DMS153 (cell line): ENCODE measurements at places on chromosomes 5 and 9.

- no peak for DNase-seq
Observed at GRCh38 chr5:178524093-178524882, 65.9 kb downstream of the COL23A1 start.

DNA sequence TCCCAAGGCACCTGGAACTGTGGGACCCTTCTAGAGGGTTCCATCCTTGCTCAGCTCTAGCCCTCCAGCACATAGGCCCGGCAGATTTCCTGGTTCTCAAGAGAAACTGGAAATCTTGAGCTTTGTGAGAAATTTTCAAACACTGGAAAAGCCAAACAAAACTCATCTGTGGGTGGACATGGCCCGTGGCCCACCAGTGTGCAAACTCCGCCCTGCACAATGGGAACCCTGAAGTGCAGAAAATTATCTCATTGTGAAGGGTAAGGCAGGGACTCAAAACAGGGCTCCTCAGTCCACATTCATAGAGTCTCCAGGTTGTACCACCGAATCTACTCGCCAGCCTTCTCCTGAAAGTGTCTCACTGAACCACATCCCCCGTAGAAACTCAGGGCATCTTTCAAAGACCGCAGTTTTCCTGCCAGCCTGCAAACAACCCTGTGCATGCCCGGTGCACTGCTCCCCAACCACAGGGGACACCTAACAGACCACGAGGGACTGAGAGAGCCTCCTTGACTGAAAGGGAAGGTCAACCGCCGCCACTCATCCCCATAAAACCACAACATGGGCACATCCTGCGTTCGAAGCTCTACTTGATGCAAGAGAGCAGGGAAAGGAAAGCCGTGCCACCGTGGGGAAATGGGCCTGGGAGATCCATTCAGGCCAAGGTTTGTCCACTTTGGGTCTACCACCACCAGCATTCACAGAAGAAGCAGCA lies 18.1 kb downstream of the ADAMTS2 start:
- no peak for DNase-seq

DNA sequence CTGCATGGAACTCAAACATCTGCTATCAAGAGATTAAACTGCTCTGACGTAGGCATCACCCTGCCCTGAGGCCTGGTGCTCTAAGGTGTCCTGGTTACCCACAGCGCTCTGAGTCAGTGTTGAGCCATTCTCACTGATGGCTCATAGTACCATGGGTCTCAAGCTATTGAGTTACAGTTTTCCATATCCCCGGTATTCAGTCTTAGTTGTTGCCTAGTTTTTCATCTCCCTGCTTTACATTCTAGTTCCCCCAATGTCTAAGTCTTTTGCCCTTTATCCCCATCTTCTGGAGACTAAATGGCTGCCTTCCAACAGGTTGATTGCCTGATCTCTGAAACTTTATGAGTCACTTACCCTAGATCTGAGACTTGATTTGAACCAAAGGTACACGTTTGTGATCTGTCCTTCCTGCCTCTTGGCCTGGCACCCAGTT lies 161.2 kb upstream of the PTGER4 start:
- DNase-seq, result no peak

DNA sequence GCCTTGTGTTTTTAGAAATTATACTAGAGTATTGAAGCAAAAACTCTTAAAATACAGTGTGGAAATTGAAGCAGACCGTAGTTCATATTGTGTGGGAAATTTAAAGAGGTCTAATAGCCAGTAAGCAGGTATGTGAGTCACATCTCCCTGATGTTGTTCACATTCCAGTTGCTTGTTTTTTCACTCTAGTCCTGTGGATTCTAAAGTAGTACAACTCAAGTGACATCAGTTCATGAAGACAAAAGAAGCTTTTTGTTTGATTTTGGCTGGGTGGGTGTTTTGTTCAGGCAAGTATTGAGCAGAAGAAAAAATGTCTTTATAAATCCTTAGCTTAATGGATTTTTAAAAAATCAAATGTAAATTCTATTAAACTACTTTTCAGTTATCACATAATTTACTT lies 216.2 kb downstream of the MAN2A1 start:
- DNase-seq, result no peak

DNA sequence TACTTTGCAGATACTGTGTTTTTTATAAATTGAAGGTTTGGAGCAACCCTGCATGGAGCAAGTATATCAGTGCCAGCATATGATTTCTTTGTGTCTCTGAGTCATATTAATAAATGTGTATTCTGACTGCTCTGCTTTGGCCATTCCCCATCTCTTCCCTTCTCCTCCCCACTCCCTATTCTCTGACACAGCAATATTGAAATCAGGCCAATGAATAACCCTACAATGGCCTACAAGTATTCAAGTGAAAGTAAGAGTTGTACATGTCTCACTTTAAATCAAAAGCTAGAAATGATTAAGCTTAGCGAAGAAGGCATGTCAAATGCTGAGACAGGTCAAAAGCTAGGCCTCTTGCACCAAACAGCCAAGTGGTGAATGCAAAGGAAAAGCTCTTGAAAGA lies 82.2 kb upstream of the TLX3 start:
- DNase-seq, result no peak

DNA sequence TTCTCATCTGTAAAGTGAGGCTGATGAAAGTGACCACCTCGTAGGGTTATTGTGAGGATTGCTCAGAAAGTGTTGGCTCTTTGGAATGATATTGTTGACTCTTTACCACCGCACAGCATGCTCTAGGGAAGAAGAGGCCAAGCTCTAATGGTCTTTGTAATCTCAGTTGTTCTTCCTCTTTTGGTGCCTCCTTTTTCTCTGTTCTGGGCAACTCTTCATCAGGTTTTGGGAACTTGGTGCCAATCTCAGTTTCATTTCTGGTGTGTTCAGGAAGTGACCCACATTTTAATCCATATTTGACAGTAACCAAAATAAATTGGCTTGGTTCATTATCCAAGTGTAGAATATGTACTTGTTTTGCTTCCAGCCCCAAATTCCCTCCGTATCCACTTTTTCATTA lies 25.1 kb downstream of the ARHGAP26 start:
- no peak for DNase-seq

- DNase-seq, result no peak
Observed at GRCh38 chr9:131287359-131287758, 2.2 kb upstream of the PLPP7 start.

DNA sequence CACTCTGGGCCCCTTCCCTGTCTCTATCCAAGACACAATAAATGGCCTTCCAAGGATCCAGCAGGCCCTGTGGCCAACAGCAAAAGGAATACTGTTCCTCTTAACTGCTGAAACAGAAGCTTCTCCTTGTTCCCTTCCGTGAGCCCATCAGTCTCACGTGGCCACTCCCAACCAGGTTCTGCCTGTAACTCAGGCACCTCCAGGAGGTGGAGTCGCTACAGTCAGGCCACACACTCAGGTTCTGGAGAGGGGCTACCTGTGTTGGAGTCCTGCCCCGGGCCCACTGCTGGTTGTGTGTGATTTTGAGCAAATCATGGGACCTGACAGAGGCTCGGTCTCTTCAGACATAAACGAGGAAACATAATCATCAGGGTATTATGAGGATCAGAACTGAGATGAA lies 10.3 kb downstream of the FAT2 start:
- DNase-seq, result no peak

DNA sequence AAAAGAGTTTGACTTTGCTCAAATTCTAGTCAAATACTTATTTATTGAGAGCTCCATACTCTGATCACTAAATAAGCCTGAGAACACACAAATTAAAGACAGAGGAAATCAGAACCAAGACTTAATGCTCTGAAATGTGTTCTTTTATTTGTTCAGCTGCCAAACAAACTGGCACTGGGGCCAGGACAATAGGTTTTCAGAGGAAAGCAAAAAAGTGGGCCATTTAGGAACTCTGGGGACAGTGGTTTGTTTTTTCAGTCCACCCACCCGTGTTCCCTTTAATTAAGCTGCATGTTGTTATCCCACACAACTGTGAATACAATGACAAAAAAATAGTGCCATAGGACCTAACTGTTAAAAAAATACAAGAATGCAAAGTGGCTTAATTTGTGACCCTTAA lies 95.4 kb upstream of the RETREG1 start:
- DNase-seq, result no peak

DNA sequence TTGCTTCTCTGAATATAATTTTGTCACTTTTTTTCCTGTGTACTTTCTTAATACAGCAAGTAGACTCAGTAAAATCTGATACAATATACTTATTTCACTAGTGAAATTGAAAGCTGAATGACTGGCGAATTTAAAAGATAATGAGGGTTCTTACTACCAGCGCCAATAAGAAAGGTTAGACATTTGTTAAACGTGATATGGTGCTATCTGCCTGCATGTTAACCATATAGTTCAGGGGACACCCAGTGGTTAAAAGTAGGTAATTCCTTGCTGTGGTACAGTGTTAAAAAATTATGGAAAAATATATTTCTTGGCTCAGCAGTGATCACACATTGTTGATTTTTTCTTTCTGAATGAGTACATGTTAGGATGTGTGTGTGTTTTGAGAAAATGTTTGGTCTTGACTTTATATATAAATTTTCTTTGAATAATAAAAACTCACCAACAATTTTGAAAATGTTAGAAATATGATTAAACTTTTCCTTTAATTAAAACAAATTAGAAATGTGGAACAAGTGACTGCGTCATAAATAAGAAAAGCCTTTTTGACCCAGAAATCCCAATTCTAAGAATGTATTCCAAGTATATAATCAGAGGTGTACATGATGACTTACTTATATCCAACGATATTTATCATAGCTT lies 25.8 kb downstream of the CAST start:
- DNase-seq, result peak; percentile 15

GRCh38 chr9:94084314-94084713 lies at the start of gene PTPDC1:
PTPDC1 (plus strand) TSS chr9:94084464; CDS start chr9:94084531, 67 bp downstream.
- DNase-seq, result no peak

- DNase-seq, result no peak
Observed at GRCh38 chr9:136795000-136795348, 1.2 kb upstream of the CCDC183 start.

DNA sequence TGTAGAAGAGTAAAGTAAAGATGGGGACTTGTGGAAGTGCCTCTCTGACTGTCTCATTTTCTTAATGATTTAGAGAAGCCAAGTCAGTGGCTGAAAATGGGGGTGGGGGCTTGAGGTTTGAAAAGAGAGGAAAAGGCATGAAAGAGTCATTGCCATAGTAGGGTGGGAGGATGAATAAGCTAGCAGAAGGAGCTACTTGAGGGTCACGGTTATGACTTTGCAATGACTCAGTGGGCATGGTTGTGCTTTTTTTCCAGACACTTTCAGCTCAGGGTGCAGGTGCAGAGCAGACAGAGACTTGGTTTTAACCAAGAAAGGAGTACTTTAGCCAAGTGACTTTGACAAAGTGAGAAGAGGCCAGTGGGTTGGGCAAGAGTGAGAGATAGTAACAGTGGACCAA lies 117.8 kb downstream of the PTTG1 start:
- no peak for DNase-seq

GRCh38 chr5:68460147-68460798 lies 244.7 kb downstream of the PIK3R1 start:
- DNase-seq, result no peak

- peak; percentile 13 for DNase-seq
Observed at GRCh38 chr9:98191671-98192502, 550 bp downstream of the CORO2A start.

DNA sequence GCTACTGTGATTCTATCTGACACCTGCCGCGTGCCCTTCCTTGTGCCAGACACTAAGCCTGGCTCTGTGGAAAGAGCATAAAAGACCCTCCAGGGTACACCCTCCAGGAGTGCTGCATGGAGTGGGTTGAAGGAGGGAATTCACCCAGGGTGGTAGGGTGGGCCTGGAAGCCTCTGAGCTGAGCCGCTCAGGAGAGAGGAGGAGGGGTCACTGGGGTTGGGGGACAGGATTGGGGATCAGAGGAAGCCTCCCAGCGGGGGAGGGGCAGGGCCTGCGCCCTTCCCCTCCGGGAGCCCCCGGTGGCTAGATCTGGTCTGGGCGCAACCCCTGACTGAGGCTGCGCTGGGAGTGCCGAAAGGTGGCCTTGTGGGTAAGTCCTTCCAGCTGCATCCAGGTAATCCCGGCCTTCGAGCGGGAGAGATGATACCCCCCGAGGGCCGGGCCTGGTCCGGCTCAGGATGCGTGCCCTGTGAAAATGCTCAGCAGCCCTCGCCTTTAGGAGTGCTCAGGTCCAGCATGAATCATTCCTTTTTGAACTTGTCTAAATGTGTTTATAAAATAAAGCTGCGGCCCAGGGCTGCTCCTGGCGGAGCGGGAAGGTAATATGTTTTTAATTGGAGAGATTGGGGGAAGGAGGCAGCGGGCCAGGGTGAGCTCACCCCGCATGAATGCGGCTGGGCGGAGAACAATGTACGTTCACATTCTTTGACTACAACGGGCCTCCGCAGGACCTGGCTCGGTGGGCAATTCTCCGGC lies 118.1 kb upstream of the SMIM23 start:
- no peak for DNase-seq
